ENCODE measurements at places on chromosomes 6 and 20. TPM values are rescaled to one million over a fixed set of nuclear protein-coding genes. Genes with fewer than 3 reads are reported as not detected.

DNA sequence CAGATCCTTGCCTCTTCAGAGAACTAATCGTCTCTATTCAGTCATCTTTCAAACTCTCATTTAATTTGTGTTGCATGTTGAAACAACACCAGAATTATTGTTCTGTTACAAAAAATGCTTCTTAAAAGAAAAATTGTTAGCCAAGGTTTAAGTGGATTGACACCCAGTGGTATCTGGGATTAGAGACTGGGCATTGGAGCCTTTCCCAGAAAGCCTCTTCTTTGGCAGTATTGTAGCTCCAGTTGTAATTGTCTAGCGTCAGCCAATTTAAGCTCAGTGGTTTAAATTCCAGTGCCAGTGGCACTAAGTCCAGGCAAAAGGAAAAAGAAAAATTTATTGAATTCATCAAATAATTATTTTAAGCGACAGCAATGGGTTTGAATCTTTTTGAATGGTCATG is 801 bp downstream of the CCDC28A start:
- no peak for DNase-seq

ANKRD6 gene
- total RNA-seq, result 11.1 TPM

DCDC2 gene
- total RNA-seq, result not detected

- DNase-seq, result no peak
Observed at GRCh38 chr6:134351615-134352474, 33.9 kb upstream of the SGK1 start.

EMILIN3 gene
- 4.2 TPM for total RNA-seq

DNA sequence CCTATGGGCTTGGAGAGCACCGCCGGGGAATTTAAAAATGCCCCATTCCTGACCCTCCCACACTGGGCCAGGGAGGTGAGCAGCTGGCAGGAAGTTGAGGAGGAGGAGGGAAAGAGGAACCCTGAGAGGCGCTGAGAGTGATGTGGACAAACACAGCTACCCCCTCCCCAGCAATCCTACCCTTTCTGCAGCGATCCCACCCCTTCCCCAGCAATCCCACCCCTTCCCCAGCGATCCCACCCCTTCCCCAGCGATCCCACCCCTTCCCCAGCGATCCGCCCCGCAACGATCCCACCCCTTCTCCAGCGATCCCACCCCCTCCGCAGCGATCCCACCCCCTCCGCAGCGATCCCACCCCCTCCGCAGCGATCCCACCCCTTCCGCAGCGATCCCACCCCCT is 111.6 kb downstream of the SYCP2 start:
- no peak for DNase-seq

PRSS16 gene
- total RNA-seq, result 0.49 TPM

- no peak for DNase-seq
Observed at GRCh38 chr20:19427480-19427879, 215.0 kb downstream of the SLC24A3 start.

PACSIN1 gene
- total RNA-seq, result 15.2 TPM

SMLR1 gene
- not detected for total RNA-seq

- DNase-seq, result no peak
Observed at GRCh38 chr6:128239146-128239545, 281.3 kb downstream of the PTPRK start.

NAPB gene
- 5.2 TPM for total RNA-seq

KCNQ5 gene
- 0.11 TPM for total RNA-seq

- DNase-seq, result no peak
Observed at GRCh38 chr6:15436451-15436850, 190.6 kb downstream of the JARID2 start.

DNA sequence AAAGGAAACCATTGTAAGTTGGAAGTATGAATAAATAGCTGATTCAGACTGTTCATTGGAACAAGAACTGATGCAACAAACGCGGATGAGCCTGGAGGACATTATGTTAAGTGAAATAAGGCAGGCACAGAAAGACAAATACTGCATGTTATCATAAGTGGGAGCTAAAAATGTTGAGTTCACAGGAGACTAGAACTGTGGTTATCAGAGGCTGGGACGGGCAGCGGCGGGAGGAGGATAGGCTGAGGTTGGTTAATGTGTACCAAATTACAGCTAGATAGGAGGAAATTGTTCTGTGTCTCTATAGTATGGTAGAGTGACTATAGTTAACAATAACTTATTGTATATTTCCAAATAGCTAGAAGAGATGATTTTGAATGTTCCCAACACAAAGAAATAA is 40.8 kb downstream of the FAM229B start:
- DNase-seq, result no peak

GRCh38 chr6:71367756-71368155 is 79.1 kb downstream of the OGFRL1 start:
- DNase-seq, result no peak

GRCh38 chr20:5065879-5066383 is 53.8 kb downstream of the PCNA start:
- peak; percentile 36 for DNase-seq

DNA sequence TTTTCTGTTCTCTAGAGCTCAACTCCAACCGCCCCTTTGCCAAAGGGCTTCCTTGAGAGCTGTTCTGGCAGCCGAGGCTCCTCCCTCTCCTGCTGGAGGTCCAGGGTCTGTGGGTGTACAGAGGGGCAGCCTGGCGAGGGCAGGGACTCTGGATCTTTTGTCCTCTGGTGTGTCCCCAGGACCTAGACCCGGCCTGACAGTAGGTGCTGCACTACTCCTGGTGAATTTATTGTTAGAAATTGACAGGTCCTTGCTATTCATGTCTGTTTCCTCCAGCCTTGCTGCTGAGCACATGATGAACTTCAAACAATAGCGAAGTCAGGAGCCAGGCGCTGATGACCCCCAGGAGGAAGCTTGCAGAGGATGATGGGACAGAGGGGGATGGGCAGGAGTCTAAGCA is 234.7 kb upstream of the SULF2 start:
- DNase-seq, result no peak
